ENCODE measurements at places on chromosomes 7 and 10. TPM values are rescaled to one million over a fixed set of nuclear protein-coding genes. Genes with fewer than 3 reads are reported as not detected.

DNA sequence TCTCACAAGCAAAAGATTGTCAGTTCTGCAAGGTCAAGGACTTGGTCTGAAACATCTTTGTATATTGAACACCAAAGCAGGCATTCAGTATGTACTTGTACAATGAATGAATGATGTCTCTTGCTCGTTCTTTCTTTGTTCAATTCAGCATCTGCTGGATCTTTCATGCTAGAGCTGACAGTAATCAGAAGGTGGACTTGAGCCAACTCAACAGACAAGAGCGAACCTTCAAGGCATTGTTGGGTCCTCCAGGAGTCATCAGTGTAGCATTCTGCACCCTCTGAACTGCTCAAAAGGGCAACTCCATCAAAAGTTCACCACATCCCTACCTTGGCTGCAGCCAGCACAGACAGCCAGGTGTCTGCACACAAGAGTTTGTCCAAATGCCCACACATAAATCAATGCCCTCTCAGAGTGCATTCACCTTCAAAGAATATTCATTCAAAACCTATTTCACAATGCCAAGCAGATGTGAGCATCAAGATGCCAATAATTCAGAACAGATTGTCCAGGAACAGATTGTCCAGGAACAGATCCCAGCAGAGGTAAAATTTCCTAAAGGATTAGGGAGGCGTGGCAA is 386.7 kb downstream of the CALN1 start:
- H3K27ac ChIP-seq = no peak overlapping the region
- no peak for DNase-seq
- H3K36me3 ChIP-seq = no peaks in the 10 kb centered on the region
- no peaks in the 10 kb centered on the region for H3K4me1 ChIP-seq

- no peak overlapping the region for H3K4me3 ChIP-seq
- DNase-seq = no peak
- H3K4me1 ChIP-seq = no peaks in the 10 kb centered on the region
These were observed 188.4 kb upstream of the IGFBP3 start for GRCh38 chr7:46109437-46109836.

GRCh38 chr7:47435889-47436312 is 146.0 kb downstream of the TNS3 start:
- no peaks in the 10 kb centered on the region for H3K27me3 ChIP-seq
- H3K4me3 ChIP-seq = no peak overlapping the region
- no peaks in the 10 kb centered on the region for H3K4me1 ChIP-seq
- no peaks in the 10 kb centered on the region for H3K36me3 ChIP-seq
- peak; percentile 63 for DNase-seq

- no peaks in the 10 kb centered on the region for H3K4me1 ChIP-seq
- H3K4me3 ChIP-seq = no peak overlapping the region
- no peak overlapping the region for H3K27ac ChIP-seq
- DNase-seq = no peak
These were observed 183.2 kb downstream of the SEM1 start for GRCh38 chr7:96526496-96526895.

GRCh38 chr10:99976886-99977665 is 32.7 kb downstream of the DNMBP start:
- no peak for DNase-seq
- H3K27ac ChIP-seq = peak overlapping the region; percentile 60
- H3K4me1 ChIP-seq = no peaks in the 10 kb centered on the region
- H3K27me3 ChIP-seq = no peaks in the 10 kb centered on the region
- H3K36me3 ChIP-seq = no peaks in the 10 kb centered on the region
- no peak overlapping the region for H3K4me3 ChIP-seq

GRCh38 chr7:64431838-64432237 is 118.1 kb downstream of the ZNF736 start:
- no peaks in the 10 kb centered on the region for H3K36me3 ChIP-seq
- DNase-seq = no peak
- H3K4me1 ChIP-seq = no peaks in the 10 kb centered on the region
- H3K4me3 ChIP-seq = no peak overlapping the region
- H3K27ac ChIP-seq = no peak overlapping the region
- H3K27me3 ChIP-seq = no peaks in the 10 kb centered on the region

DNA sequence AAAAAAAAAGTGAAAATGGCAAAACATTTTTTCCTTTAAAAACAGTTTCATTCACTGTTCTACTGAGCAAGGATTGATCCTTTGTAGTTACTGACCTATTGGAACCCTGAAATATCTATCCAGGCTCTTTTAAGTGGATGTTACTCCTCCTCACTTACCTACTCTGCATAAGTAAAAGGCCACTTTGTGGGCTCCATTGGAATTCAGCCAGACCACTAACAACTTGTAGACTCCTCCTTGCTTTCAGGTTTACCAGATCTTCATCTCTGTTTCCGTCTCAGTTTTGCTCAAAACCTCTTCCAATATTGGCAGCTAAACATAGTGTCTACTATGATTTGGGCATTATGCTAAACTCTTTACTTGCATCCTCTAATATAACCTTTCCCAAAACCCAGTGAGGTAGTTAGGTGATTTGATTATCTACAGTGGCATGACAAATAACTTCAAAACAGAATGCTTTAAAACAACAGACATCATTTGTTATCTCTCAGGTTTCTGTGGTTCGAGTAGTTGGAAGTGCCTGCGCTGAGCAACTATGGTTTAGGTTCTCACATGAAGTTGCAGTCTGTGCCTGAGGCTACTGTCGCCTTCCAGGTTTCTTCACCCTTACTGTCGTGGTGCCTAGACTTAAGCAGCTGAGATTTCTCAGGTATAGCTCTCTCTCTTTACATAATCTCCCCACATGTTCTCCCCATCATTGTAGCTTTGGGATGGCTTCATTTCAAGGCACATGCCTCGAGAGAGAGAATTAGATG is 698.2 kb downstream of the REEP3 start:
- no peaks in the 10 kb centered on the region for H3K4me1 ChIP-seq
- H3K36me3 ChIP-seq = no peaks in the 10 kb centered on the region
- no peak overlapping the region for H3K27ac ChIP-seq
- no peak for DNase-seq

GRCh38 chr10:73886085-73886529 is 11.8 kb upstream of the CAMK2G start:
- peak overlapping the region; percentile 90 for H3K27ac ChIP-seq
- no peaks in the 10 kb centered on the region for H3K27me3 ChIP-seq
- H3K4me1 ChIP-seq = peaks cover 30% of the 10 kb centered on the region
- no peak overlapping the region for H3K4me3 ChIP-seq

DNA sequence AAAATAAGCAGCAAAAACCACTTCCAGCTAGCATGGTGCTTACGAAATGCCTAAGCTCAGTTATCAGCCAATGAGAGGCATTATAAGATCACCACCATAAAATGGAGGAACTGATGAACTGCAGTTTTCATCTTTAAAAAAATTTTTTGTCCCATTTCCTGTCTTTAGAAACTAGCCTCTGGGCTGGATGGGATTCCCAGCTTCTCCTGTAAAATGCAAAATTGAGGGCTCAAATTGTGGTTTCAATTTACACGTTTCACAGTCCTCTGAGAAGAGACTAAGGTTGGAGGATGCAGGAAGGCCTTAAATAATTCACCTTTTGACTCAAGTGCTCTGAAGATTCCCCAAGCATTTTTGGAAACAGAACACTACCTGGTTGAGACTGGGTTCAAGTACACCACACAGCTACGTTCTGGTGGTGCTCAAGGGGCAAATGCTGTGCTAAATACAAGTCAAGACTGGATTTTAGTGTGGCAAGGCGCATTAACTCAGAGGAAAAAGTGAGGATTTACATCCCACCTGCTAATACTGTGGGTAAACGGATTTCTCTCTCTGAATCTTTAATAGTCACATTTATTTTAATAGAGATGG is 951 bp downstream of the ZNF25 start:
- DNase-seq = no peak
- no peaks in the 10 kb centered on the region for H3K27me3 ChIP-seq
- H3K4me1 ChIP-seq = no peaks in the 10 kb centered on the region

DNA sequence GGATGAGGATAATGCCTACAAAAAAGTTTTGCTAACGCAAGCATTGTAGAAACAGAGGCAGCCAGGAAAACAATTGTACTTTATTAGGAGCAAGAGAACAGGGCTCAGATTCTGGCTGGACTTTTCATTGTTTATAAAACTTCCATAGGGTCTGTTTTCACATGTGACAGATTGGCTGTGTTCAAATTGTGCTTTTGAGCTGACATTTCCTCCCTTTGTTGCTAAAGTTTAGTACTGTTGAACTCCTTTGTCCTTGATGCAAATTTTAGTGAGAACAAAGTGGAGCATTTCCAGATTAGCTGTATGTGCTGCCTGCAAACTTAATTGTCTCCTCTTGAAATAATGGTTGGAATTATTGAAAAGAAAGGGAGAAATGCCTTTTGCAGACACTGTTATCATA is 221.0 kb upstream of the FZD1 start:
- H3K4me3 ChIP-seq = no peak overlapping the region
- H3K27ac ChIP-seq = no peak overlapping the region
- H3K27me3 ChIP-seq = no peaks in the 10 kb centered on the region
- no peak for DNase-seq
- peaks cover 3% of the 10 kb centered on the region for H3K4me1 ChIP-seq
- no peaks in the 10 kb centered on the region for H3K36me3 ChIP-seq

DNA sequence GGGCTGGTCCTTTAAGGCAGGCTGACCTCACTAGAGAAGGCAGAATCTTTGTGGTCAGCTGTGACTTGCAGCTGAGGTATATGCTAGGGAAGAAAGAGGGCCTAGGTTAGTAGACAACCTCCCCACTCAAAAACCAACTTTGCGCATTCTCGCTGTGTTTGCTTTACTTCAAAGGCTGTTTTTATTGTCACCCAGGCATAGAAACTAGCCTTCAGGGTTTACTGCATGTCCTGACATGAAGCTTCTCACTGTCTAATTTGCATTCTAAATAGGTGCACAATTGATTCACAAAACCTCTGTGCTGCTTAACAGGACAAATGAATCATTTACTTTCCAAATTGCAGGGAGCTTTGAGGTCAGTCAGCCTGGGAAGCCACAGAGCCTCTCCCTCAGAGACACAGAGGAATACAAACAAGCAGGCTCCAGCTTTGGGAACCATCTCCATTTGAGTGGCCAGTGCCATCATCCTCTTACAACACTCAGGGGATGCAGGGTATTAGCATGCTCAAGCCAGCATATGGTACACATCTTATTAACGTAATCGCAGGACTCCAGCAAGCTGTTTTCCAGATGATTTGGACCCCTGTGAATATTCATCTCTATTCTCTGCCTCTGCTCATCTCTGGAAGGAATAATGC is 596.4 kb upstream of the GHITM start:
- no peaks in the 10 kb centered on the region for H3K27me3 ChIP-seq
- no peak for DNase-seq
- no peaks in the 10 kb centered on the region for H3K36me3 ChIP-seq
- no peak overlapping the region for H3K27ac ChIP-seq
- H3K4me3 ChIP-seq = no peak overlapping the region

- DNase-seq = no peak
- H3K27ac ChIP-seq = no peak overlapping the region
- no peak overlapping the region for H3K4me3 ChIP-seq
- H3K27me3 ChIP-seq = no peaks in the 10 kb centered on the region
These were observed 10.1 kb downstream of the CCDC136 start for GRCh38 chr7:128801667-128802418.

DNA sequence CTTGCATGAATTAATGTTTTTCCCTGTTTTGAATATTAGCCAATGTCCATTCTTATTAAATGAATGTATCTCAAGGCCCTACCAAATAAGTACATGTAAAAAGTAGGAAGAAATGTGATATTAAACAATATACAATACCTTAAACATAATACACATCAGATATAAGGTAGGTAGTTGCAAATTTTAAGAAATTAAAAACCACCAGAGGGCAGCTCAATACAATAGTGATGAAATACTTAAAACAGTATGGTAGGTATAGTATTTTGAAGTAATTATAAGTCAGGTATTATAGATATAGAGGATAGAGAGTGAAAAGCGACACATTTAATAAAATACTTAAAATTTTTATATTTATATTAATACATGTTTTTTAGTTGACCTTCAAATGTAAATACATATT is 43.6 kb upstream of the CDK14 start:
- no peaks in the 10 kb centered on the region for H3K36me3 ChIP-seq
- H3K27me3 ChIP-seq = no peaks in the 10 kb centered on the region
- no peak overlapping the region for H3K4me3 ChIP-seq
- no peaks in the 10 kb centered on the region for H3K4me1 ChIP-seq

DNA sequence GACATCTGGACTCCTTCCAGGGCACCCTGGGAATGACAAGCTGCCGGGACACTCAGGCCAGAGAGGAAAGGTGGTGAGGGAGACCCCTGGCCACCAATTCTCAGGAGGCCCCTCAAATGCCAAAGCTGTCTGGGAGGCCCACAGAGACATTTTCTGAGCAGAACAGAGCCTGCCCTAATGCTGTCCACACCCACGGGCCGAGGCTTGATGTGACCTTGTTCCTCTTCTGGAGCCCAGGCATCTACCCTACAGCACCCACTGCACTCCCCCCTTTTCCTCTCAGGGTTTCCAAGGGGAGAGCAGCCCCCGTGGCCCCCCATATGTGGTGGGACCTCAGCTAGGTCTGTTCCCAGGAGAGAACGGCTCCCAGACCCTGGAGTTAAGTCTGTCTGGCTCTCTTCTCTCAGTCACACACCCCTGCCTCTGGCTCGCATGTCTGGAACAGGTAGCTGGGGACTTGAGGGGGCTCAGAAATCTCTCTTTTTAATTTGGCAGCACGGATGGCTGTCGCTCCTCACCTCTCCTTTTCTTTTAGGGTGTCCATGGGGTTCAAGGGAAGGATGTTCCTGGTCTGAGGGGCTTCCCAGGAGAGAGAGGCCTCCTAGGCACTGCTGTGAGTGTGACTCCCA is 16.8 kb upstream of the VOPP1 start:
- H3K27ac ChIP-seq = no peak overlapping the region
- H3K4me3 ChIP-seq = no peak overlapping the region
- H3K36me3 ChIP-seq = no peaks in the 10 kb centered on the region
- DNase-seq = no peak
- no peaks in the 10 kb centered on the region for H3K4me1 ChIP-seq

DNA sequence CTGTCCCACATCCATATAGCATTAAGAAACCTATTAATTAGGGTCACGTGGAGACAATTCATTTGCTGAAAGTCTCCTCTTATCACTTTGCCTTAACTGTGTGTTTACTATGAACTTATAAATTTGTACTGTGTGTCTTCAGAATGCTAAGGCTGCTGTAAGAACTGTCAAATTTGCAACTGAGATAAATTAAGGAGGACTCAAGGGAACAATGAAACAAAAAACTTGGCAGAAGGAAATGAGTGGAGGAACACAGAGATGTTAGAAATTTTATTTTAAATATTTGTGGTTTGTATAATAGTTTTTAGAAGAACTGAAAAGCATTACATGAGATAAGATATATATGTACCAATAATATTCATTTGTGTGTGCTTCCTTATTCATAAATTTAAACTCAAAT is 1005.3 kb upstream of the SORCS1 start:
- no peak overlapping the region for H3K27ac ChIP-seq
- H3K36me3 ChIP-seq = no peaks in the 10 kb centered on the region
- no peak for DNase-seq

- no peaks in the 10 kb centered on the region for H3K4me1 ChIP-seq
- H3K27me3 ChIP-seq = no peaks in the 10 kb centered on the region
- DNase-seq = no peak
- peaks cover 6% of the 10 kb centered on the region for H3K36me3 ChIP-seq
These were observed 7.0 kb downstream of the MSS51 start for GRCh38 chr10:73426318-73426717.

Gene HACD1
- 13.1 TPM for total RNA-seq

Gene OR6V1
- total RNA-seq = not detected

Gene UPF2
- total RNA-seq = 22.4 TPM

Gene RADIL
- 5.9 TPM for total RNA-seq

Gene HIBADH
- total RNA-seq = 50.5 TPM

Gene MYO1G
- 2.2 TPM for total RNA-seq

Gene SKIDA1
- 1.4 TPM for total RNA-seq

Gene CHCHD2
- total RNA-seq = 371 TPM
